LHCN-M2 (cell line): ENCODE measurements at places on chromosomes 5 and 9.

DNA sequence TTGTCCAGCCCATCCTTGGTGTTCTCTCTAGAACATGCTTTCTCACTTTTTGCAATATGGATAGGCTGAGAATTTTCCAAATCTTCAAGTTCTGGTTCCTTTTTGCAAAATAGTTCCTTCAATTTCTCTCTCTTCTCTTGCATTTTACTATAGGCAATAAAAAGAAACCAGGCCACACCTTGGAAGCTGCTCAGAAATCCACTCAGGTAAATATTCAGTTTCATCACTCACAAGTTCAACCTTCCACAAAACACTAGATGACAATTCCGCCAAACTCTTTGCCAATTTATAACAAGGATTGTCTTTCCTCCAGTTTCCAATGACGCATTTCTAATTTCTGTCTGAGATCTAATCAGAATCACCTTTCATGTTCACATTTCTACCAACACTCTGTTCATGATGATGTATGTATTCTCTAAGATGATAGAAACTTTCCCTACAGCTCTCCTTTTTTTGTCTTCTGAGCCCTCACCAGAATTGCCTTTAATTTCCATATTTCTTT is 204.2 kb upstream of the PIK3R1 start:
- DNase-seq = no peak

DNA sequence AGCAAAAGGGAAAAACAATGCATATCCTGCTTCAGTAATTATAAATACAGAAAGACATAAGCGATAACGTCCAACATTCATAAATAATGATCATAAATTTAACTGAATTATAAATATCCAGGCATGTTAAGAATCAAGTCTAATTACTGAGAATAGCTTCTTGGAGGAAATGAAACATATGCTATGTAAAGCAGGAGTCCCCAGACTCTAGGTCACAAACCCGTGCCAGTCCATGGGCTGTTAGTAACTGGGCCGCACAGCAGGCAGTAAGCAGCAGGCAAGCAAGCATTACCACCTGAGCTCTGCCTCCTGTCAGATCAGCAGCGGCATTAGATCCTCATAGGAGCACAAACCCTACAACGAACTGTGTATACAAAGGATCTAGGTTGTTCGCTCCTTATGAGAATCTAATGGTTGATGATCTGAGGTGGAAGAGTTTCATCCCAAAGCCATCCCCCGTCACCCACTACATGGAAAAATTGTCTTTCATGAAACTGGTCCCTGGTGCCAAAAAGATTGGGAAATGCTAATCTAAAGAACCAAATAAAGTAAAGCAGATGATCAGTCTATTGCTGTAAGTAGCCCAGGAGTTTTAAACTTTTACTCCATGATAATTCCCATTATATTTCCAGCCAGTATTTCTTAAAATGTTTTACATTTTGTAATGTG is 50.4 kb downstream of the CERT1 start:
- no peak for DNase-seq

DNA sequence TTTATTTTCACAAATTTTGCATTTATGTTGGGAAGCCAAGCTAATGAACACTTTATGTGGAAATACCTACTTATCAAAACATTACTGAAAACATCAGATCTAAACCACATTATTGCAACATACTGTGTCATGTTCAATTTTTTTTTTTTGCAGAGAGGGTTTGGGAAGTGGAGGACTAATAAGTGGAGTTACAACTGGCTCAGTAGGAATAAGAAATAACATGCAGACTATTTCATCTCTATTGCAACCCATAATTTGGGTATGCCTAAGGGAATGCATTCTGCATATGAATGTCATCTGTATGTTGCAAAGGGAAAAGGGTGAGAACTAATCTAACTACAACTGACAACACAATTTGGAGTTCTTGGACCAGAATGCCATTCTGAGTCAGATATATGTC is 41.8 kb downstream of the APC start:
- DNase-seq = peak; percentile 77

- DNase-seq = no peak
These were observed 254.1 kb upstream of the ACTBL2 start for GRCh38 chr5:57736716-57737115.

DNA sequence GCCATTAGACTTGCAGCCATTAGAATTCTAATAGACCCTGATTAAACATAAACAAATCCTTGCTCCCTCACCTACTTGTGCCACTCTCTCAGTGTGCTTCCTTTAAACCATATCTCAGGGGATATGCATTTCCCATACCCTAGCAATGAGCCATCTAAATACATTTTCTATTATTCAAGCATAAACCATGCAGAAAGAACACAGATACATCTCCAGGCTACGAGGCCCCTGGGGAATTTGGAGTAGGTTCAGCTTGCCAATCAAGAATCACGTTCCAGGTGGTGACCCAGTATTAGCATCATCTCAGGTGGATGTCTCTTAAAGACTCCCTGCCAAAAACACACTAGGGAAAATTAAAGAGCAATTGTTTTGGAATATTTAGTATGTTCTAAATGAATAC is 93.0 kb upstream of the CCL21 start:
- DNase-seq = no peak
